Left ventricle myocardium superior (tissue), 1 donor: ENCODE measurements at places on chromosomes 4 and X. TPM values are rescaled to one million over a fixed set of nuclear protein-coding genes. Genes with fewer than 3 reads are reported as not detected.

Gene FAAH2
- total RNA-seq = 0.69 TPM

Gene KIF4A
- total RNA-seq = 0.40 TPM

Gene CT45A9
- total RNA-seq = not detected

Gene TLR10
- total RNA-seq = not detected

Gene SRPX2
- total RNA-seq = 9.5 TPM

Gene MAGEA10
- not detected for total RNA-seq

Gene NAA11
- total RNA-seq = not detected
